ENCODE measurements at places on chromosomes 6 and 20. TPM values are rescaled to one million over a fixed set of nuclear protein-coding genes. Genes with fewer than 3 reads are reported as not detected.

DNA sequence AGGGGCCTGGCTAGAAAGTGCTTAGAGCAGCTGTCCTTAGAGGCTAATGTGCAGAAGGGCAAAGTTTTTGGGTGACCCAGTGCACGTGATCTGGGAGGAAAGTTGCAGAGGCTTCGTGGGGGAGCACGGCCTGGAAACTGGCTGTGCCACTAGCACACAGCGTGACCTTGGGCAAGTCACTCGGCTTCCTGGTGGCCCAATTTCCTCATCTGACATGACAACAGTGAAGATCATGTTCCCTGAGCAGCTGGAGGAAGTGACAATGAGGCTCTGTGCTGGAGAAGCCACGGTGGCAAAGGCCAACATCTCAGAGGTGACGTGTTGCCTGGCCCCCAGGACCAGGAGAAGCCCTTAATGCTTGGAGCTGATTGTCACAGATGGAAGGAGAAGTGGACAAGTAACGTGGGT, 99.5 kb downstream of the FOXC1 start:
- no peaks in the 10 kb centered on the region for H3K4me1 ChIP-seq
- no peaks in the 10 kb centered on the region for H3K27me3 ChIP-seq
- H3K27ac ChIP-seq = no peak overlapping the region
- no peak for DNase-seq
- H3K36me3 ChIP-seq = no peaks in the 10 kb centered on the region
- H3K4me3 ChIP-seq = no peak overlapping the region

The TOMM34 gene
- total RNA-seq = 34.9 TPM

DNA sequence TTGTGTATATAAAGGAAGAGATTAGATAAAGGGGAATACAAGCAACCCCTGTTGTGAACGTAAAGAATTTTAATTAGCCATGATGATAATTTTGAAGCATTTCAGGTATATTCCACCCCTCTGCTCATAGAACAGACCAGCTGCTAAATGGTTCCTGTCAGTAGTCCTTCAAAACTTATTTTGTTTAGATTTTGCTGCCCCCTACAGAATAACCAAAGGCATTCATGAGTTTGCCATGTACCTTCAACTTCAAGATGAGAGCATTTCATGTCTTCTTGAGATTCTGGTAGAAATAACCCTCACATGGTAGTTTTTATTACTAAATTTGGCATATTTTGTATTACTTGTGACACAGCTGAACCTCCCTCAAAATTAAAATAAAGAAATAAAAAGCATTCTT, 1586.7 kb downstream of the HACE1 start:
- H3K36me3 ChIP-seq = no peaks in the 10 kb centered on the region
- H3K4me3 ChIP-seq = no peak overlapping the region
- no peak for DNase-seq
- H3K4me1 ChIP-seq = no peaks in the 10 kb centered on the region
- H3K27ac ChIP-seq = no peak overlapping the region
- H3K27me3 ChIP-seq = no peaks in the 10 kb centered on the region

The AVP gene
- not detected for total RNA-seq

GRCh38 chr20:49635866-49636265, 67.9 kb upstream of the PTGIS start:
- H3K36me3 ChIP-seq = peaks cover 36% of the 10 kb centered on the region
- peak overlapping the region; percentile 6 for H3K4me3 ChIP-seq
- DNase-seq = no peak
- H3K4me1 ChIP-seq = peaks cover 40% of the 10 kb centered on the region
- no peaks in the 10 kb centered on the region for H3K27me3 ChIP-seq
- peak overlapping the region; percentile 40 for H3K27ac ChIP-seq

The PRL gene
- not detected for total RNA-seq

GRCh38 chr20:62400021-62400420, 7.1 kb downstream of the CABLES2 start:
- H3K36me3 ChIP-seq = no peaks in the 10 kb centered on the region
- no peak for DNase-seq
- no peaks in the 10 kb centered on the region for H3K27me3 ChIP-seq
- H3K27ac ChIP-seq = no peak overlapping the region
- no peaks in the 10 kb centered on the region for H3K4me1 ChIP-seq

GRCh38 chr6:126447367-126447766, 107.5 kb downstream of the CENPW start:
- H3K27me3 ChIP-seq = no peaks in the 10 kb centered on the region
- no peaks in the 10 kb centered on the region for H3K4me1 ChIP-seq
- no peak overlapping the region for H3K27ac ChIP-seq
- no peak overlapping the region for H3K4me3 ChIP-seq
- no peak for DNase-seq

- no peaks in the 10 kb centered on the region for H3K4me1 ChIP-seq
- no peak overlapping the region for H3K4me3 ChIP-seq
- peaks cover 12% of the 10 kb centered on the region for H3K27me3 ChIP-seq
- no peak overlapping the region for H3K27ac ChIP-seq
Observed at GRCh38 chr6:93423542-93423941, 4.2 kb upstream of the EPHA7 start.

DNA sequence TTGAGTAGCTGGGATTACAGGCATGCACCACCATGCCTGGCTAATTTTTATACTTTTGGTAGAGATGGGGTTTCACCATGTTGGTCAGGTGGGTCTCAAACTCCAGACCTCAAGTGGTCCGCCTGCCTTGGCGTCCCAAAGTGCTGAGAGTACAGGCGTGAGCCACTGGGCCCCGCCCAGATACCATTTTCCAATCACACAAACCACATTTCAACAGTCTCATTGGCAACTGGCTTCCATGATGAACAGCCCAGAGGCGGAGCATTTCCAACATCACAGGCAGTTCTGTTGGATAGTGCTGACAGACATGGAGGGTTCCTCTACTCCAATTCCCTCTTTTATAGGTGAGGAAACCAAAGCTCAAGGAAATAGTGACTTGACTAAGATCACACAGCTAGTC, 43.9 kb upstream of the PLCB4 start:
- H3K4me3 ChIP-seq = no peak overlapping the region
- no peak overlapping the region for H3K27ac ChIP-seq
- H3K4me1 ChIP-seq = no peaks in the 10 kb centered on the region
- no peak for DNase-seq
- H3K27me3 ChIP-seq = peaks cover 5% of the 10 kb centered on the region

The MYBL2 gene
- 62.0 TPM for total RNA-seq

The HLA-DQA1 gene
- 92.0 TPM for total RNA-seq

DNA sequence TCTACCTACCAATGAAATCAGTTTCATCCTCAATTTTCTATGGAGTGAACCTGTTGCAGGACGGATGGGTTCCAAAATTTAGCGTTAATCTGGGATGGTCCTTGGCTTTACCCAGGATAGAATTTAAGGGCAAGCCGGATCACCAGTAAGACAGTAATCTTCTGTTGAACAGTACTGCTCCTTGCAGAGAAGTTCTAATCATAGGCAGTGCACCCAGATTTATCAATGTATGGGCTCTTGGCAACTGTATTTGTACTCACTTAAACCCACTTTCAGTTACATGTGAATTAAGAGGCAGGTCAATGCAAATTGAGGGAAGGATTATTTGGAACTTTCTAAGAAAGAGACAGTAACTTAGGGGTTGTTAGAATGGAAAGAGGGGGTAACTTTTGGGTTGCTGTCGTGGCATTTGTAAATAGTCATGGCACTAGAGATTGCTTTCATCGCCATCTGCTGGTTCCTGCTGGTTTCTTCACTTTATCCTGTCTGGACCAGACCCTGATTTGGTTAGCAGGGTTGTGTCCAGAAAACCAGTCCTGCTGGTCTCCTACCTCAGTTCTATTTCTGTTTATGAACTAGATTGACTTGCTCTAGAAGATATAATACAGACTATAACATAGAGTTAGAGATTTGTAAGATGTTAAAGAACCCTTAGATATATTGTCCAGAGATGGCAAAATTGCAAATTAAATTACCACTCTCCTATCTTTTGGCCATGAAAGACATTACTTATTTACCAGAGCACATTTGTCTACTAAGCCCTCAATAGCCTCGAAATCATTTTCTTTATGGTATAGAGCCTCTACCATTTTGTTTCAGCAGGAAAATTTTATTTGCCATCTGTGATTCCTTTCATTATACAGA, 646.3 kb downstream of the UTRN start:
- H3K27me3 ChIP-seq = no peaks in the 10 kb centered on the region
- no peak overlapping the region for H3K4me3 ChIP-seq
- H3K36me3 ChIP-seq = peaks cover 6% of the 10 kb centered on the region
- H3K27ac ChIP-seq = no peak overlapping the region

- H3K4me1 ChIP-seq = peaks cover 48% of the 10 kb centered on the region
- H3K27ac ChIP-seq = peak overlapping the region; percentile 96
- H3K27me3 ChIP-seq = no peaks in the 10 kb centered on the region
- peaks cover 20% of the 10 kb centered on the region for H3K36me3 ChIP-seq
- no peak for DNase-seq
- peak overlapping the region; percentile 99 for H3K4me3 ChIP-seq
Observed at GRCh38 chr6:87697581-87698546, 4.2 kb downstream of the AKIRIN2 start.

DNA sequence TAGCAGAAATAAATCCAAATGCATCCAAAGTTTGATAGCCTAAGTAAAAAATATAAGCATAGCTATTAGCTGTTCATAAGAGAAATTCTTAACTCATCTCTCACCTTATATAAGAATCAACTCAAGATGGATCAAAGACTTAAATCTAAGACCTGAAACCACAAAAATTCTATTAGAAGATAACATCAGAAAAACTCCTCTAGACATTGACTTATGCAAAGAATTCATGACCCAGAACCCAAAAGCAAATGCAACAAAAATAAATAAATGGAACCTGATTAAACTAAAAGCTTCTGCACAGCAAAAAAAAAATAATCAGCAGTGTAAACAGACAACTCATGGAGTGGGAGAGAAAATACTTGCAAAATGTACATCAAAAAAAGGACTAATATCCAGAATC, 184.3 kb downstream of the TFAP2A start:
- H3K27me3 ChIP-seq = no peaks in the 10 kb centered on the region
- no peak for DNase-seq
- no peak overlapping the region for H3K27ac ChIP-seq
- no peaks in the 10 kb centered on the region for H3K4me1 ChIP-seq
